ENCODE measurements at places on chromosomes 6 and 20.

GRCh38 chr6:34236131-34236442 is 586 bp upstream of the HMGA1 start:
- DNase-seq, result no peak

DNA sequence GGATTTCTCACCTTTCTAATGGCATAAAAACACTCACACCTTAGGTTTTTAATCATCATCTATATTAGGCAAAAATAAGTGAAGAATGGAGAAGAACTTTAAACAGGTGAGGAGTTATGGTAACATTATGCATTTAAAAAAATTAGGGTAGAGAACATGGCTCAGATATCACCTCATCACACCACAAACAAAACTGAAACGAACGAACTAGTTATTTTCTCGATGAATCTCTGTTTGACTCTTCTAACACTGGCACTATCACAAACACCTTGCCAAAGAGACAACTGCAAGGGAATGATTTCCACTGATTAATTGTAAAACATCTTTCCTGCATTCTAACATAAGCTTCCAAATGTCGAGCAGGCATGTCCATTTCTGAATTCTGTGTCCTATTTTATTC is 286.1 kb upstream of the GJE1 start:
- no peak for DNase-seq

DNA sequence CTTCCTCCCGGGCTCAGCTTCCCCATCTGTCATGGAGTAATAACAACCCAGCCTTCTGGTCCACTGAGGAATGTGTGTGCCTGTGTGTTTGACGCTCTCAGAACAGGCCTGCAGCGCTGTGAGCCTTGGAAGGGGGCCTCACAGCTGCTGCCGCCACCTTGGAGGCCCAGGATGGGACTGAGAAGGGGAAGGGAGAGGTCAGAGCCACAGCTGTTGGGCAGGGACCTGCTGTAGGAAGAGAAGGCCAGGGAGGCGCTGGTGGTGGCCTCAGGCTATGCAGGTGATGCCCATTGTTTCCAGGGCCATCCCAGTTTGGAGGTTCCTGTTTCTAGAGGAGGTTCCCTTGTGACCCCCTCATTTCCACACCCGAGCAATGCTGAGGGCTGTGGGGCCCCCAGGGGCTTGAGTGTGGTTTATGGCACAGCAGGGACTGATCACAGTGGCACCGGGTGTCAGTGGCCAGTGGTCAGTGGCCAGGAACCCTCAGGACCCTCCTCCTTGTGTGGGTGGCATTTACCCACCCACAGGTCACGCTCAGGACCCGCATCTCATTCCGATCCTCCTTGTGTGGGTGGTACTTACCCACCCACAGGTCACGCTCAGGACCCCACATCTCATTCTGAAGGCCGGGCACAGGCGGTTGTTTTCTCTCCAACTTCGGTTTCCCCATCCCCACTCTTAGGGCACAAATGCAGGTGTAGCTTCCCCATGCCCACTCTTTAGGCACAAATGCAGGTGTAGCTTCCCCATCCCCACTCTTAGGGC is 14.0 kb downstream of the TPD52L2 start:
- DNase-seq, result no peak

- DNase-seq, result no peak
Measured at GRCh38 chr6:30047220-30047619, 13.8 kb upstream of the POLR1H start.

DNA sequence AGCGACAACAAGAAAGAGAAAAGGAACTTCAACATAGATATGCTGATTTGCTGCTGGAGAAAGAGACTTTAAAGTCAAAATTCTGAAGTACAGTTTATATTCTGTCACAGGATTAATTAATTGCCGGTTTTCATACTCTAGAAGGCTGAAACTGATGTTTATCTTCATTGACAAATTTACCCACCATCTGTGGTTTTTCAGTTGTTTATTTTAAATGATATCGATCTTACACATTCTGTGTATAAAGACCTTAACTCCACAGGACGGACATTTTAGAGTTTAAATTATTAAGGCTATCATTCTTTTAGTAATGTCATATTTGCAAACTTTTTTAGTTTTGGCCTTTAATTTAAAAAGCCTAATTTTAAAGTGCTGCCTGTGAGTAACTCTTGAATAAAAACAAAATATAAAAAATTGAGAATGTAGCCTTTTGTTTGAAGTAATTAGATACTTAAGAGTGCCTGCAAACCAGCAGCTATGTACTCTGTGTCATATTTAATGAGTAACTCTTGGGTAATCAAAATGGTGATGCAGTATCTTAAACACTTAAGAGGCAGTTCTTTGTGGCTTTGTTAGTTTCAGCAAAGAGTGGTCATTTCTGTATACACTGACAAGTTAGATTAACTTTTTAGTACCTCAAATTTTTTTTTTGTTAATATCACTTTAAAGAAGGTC is 59.3 kb downstream of the CDC5L start:
- DNase-seq, result no peak

DNA sequence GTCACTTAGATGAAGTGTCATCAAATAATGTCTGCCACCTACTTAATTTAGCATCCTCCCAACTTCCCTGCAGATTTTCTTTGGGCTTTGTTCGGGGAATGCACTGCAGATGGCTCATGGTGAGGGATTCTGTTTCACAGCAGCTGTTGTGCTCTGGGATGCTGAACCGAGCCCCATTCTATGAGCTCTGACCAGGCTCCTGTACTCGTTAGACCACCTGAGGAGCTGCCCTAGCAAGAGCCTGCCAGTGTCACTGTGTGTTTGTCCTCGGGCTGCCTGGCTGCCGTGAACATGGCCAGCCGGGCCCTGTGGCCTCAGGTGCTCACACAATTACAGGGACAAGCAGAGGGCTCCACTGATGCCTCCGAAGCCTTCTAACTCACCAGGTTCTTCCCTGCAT is 238.8 kb upstream of the ECI2 start:
- no peak for DNase-seq

GRCh38 chr6:81373414-81373813 is 379.1 kb downstream of the TENT5A start:
- no peak for DNase-seq

GRCh38 chr6:33583591-33584155 is 3.6 kb upstream of the BAK1 start:
- no peak for DNase-seq

- DNase-seq, result no peak
Measured at GRCh38 chr6:167093922-167094432, 28.9 kb upstream of the CCR6 start.

DNA sequence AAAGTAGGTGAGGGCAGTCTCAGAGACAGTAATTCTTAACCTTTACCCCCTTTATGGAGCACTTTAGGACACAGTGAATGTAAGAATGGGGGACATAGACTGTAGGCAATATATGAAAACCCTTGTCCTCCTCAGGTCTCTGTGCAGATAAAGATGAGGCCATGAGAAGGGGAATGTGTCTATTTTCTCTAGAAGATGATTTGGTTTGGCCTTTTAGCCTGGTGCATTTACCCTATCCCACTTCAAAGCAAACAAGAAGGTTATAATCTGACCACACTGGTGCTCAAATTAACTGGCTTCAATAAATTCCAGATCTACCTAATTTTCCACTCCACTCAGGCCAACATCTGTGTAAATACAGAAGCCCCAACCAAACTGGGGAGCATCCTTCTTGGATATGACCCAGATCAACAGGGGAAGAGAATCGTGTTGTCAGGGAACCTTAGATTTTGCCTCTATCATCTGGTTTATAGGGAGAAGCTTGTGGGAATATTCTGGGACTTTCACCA is 42.4 kb downstream of the RIPOR2 start:
- no peak for DNase-seq
